Activated CD8-positive, alpha-beta memory T cell treated with anti-CD3 and anti-CD28 coated beads for 1 hour (primary cell): ENCODE measurements at places on chromosomes 7 and 10.
A peak's percentile ranks its signal among the peaks of the same experiment; 100 is the strongest.

DNA sequence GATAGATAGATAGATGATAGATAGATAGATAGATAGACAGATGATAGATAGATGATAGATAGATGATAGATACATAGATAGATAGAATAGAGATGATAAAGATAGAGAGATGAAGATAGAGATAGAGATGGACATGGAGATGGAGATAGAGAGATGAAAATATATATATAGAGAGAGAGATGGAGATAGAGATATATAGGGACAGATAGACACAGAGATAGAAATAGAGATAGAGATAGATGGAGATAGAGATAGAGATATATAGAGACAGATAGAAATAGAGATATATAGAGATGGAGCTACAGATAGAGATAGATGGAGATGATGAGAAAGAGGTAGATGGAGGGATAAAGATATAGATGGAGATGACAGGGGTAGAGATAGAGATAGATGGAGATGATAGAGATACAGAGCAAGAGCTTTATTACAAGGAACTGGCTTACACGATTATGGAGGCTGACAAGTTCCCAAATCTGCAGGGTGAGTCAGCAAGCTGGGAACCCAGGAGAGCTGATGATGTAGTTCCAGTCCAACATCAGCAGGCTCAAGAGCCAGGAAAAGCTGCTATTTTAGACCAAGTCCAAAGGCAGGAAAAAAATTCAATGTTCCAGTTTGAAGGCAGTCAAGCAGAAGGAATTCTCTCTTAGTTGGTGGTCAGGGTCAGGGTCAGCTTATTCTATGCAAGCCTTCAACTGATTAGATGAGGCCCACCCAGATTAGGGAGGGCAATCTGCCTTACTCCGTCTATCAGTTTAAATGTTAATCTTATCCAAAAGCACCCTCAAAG is 37.1 kb downstream of the CAV1 start:
- no peak for DNase-seq

- DNase-seq, result no peak
Measured at GRCh38 chr10:49280001-49280408, 19.0 kb upstream of the C10orf71 start.

DNA sequence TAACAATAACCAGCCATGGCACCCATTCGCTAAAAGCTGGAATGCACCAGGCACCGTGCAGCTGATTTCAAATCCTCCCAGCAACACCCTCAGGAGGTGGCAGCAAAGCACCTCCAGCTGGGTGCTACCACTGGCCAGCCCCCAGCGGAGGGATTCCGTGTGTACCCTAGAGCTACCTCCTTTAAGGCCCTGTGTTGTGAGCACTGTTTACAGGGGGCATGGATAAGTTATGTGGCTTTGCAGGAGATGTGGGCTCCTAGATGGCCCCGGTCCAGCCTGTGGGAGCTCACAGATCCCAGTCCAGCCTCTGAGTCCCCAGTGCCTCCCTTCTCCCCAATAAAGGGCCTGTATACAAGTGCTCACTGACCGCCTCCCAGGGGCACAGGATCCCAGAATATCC is 27.1 kb downstream of the TNRC18 start:
- peak; percentile 41 for DNase-seq

DNA sequence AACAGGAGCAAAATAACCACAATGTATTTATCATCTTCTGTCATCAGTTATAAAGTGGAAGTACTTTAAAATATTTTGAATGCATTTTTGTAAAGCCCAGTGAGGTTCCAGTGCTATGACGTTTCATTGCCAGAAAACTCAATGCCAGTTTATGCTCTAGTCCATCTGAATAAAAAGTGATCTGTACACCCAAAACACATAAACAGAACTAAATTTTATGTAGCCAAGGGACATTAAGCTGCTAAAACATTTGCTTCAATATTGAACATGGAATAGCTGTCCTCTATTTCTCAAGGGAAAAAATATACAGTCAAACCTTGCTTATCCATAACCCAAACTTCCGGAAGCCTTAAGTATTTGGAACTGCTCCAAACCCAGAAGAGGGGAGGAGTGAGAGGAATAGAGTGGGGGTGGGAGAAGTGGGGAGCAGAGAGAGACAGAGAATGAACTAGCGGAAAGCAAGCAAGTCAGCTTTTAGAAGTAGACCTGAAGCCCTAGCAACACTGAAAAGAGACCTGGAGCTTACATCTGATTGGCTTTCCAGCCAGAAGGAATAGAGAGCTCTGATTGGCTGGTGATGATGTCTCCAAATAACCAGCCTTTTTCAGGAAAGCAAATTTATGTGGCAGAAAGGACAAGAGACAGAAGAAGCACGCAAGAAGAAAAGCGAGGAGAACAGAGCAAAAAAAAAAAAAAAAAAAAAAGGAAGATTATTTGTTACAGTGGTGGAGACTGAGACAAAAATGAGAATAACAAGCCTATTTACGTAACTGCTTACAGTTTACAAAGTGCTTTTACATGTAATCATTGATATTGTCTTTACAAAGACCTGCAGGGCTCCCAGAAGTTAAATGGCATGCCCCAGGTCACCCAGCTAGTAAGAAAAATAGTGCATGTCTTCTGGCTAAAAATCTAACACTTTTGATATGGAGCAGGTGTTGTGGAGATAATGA is 196.0 kb downstream of the RNLS start:
- no peak for DNase-seq

DNA sequence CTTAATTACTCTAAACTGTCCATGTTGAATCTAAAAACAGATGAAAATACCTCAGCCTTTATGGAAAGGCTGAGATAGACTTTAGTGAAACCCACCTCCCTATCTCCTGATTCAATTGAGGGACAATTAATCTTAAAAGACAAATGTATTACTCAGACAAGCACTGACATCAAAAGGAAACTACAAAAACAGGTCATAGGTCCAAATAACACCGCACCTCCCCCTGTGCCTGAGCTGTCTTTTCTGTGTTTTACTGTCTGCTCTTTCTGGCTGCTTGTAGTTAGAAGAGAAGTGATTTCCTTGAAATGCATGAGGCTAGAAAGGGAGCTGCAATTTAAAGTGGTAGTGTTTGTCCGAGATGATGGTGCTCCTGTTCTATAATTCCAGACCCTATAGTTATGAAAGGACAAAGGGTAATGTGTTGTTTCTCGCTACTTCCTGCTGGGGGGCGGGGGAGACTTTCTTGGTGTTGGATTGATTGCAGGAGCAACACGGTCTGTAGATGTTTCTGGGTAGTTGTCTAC is 16.0 kb downstream of the AKR1C8 start:
- no peak for DNase-seq

GRCh38 chr7:122299624-122300210 is 4.8 kb downstream of the FEZF1 start:
- no peak for DNase-seq

GRCh38 chr10:116082206-116082605 is 190.8 kb downstream of the GFRA1 start:
- no peak for DNase-seq

GRCh38 chr7:135938086-135938485 is 39.1 kb downstream of the MTPN start:
- DNase-seq, result no peak

- DNase-seq, result no peak
Measured at GRCh38 chr10:89156161-89156835, 50.8 kb downstream of the CH25H start.

DNA sequence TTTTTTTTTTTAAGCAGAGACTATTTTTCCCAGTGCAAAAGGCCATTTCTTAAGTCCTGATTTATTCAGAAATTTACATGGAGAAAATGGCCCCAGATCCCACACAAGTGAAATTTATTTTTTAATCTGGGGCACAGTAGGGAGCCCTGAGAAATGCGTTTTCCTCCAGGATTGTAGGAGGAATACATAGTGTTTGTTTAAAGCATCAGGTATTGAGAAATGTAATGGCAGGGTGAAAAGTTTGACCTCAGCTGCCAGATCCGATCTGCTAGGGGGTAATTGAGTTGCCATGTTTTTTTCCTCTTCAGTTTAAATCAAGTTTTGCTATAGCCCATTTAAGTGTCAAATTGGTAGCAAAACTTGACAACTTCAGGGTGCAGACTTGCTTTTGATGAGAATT is 110.0 kb downstream of the LRMDA start:
- no peak for DNase-seq

DNA sequence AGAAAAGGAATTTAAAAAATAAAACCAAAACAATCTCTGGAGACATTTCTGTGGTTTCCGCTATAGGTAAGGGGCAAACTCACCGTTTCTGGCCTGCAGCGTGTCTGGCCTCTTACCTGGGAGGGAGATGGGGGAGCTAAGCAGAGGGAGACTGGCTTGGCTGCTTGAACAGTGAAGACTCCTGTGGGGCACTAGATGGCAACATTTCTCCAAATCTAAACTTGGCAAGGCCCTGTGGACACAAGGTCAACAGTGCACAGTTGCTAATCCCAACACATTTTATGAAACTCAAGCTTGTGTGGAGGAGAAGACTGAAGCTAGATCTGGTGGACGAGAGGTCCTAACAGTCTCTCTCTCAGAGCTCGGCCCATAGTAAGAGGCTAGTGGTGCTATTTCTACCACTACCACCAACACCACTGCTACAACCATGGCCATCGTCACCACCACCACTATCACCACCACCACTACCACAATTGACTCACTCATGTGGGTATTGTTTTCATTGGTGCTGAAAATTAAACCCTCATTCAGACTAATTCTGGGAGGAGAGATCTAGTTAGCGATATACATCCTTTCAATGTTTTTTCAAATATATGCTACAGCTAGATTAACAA is 28.4 kb upstream of the CDHR3 start:
- DNase-seq, result no peak

GRCh38 chr10:6070660-6071059 is 8.5 kb upstream of the IL2RA start:
- DNase-seq, result no peak

DNA sequence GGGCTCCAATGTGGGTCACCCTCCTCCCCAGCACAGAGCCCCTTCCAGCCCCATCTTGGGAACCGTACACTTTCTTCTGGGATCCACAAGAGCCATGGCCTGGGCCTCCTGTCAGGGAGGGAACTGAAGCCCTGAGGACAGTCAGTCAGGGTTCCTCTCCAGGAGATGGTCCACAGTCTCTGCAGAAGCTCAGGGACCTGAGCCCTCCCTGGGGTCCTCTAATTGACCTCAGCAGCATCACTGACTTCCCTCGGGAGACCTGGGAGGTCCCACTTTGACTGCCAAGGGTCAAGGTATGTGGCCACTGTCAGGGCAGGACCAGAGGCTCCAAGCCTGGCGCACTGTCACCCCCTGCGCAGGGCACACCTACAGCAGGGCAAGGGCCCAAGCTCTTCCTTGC is 32.3 kb downstream of the NOD1 start:
- no peak for DNase-seq

GRCh38 chr10:122699796-122700455 is at the start of gene C10orf120:
TSS of gene C10orf120 (minus strand) at chr10:122699846. CDS start at chr10:122699790, 56 bp downstream.
- no peak for DNase-seq

DNA sequence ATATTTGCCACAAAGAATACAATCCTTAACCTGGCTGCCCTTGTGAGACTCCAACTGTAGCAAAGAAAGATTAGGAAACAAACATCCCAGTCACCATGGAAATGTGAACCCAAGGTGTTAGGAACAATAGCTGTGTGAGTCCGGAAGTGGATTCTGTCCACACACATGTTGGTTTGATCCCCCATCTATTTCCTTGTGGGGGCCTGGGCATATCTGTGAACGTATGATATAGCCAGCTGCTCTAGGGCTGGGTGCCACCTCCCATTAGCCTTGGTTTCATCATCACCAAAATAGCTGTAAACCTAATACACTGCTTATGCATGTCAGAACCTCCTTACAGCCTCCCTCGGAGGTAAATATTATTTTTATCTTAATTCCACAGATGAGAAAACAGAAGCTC is 26.4 kb downstream of the GRK5 start:
- DNase-seq, result no peak

GRCh38 chr10:62054408-62054807 is 152.9 kb downstream of the ARID5B start:
- DNase-seq, result no peak

DNA sequence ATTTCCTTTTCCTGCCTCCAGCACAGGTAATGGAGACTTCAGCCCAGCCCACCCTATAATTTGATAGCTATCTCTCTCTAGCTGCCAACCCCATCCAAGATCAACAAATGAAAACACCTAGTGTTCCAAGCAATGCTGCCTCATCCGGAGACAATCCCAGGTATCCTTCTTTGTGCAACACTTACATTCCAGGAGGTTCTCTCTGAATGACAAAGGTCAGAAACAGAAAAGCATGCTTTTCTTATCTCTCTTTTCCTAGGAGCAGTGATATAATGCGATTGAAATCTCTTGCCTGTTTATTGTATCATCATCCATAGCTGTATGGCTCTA is 699.3 kb downstream of the INHBA start:
- DNase-seq, result no peak

- DNase-seq, result no peak
Measured at GRCh38 chr7:2927592-2927991, 83.5 kb upstream of the GNA12 start.

- DNase-seq, result no peak
Measured at GRCh38 chr7:1992554-1992953, 240.2 kb downstream of the MAD1L1 start.

DNA sequence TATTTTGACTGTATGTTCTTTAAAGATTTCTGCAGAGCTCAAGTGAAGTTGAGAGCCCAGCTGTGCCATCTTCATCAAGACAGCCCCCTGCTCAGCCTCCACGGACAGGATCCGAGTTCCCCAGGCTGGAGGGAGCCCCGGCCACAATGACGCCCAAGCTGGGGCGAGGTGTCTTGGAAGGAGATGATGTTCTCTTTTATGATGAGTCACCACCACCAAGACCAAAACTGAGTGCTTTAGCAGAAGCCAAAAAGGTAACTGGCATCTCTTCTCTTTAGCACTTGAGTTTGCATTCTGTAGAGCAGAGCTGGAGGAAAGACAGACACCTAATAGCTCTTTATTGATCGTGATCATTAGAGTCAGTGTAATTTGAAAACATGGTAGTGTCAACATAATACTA is 33.7 kb downstream of the MCM10 start:
- DNase-seq, result no peak

DNA sequence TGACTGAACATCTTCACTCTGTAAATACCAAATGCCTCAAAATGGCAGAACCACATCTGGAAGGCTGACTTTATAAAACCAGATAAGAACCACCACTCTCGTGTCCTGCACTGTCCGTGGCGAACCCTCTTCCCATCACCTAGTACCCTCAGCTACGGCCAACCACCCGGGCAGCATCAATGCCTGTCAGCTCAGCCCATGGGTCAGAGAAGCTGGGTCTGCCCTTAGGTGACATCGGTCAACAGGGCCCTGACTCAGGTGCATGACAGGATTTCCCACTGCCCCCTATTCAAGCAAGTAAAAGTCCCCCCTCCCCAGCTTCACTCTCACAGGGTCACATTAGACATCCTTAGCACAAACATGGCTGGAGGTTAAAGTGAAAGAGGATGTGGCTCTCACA is 56.6 kb downstream of the HSPA12A start:
- no peak for DNase-seq

DNA sequence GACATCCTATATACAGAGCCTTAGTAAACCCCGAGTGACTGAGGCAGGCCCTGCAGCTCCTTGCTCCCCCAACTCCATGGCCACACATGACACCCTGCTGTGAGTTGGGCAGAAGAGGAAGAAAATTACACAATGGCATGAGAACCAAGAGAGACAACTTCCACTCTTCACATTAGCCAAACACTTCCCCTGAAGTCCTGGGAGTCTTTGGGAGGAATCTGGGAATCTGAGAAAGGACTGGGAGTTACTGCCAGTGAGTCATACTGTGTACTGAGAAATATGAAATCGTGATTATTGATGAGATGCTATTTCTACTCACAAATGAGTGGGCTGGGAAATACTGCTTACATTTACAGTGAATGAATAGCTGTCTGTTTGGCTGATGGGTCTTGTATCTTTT is 116.6 kb downstream of the SPAG6 start:
- no peak for DNase-seq

- DNase-seq, result no peak
Measured at GRCh38 chr7:36185092-36185491, 32.0 kb downstream of the EEPD1 start.

GRCh38 chr7:22859641-22860290 is 37.1 kb upstream of the TOMM7 start:
- no peak for DNase-seq
